ENCODE measurements at places on chromosomes 2 and 18.

GRCh38 chr2:177393203-177393755 is 706 bp downstream of the AGPS start:
- peak; percentile 15 for DNase-seq

GRCh38 chr2:102144128-102144527 is 1.6 kb downstream of the IL1R1 start:
- no peak for DNase-seq

- DNase-seq: no peak
These were observed 263.0 kb downstream of the EIPR1 start for GRCh38 chr2:3114406-3115185.

DNA sequence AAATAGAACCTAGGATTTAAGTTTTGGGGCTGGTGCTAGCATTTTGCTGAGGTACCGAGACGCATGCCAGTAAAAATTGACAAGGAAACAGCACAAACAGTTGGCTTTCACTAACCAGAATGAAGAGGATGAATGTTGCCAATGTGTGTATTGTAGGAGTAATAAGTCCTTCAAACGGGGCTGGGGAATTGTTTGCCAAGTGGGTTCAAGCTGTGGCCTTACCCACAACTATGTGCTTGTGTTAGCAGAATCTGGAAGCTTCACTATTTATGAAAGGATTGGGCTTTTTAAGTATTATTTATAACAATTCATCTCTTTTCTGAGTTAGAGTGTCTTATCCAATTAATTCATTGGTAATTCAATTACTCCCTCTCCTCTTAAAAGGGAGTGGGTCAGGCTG is 15.0 kb upstream of the KIF5C start:
- no peak for DNase-seq

- DNase-seq: peak; percentile 60
These were observed 848 bp downstream of the TMSB10 start for GRCh38 chr2:84906108-84906899.

DNA sequence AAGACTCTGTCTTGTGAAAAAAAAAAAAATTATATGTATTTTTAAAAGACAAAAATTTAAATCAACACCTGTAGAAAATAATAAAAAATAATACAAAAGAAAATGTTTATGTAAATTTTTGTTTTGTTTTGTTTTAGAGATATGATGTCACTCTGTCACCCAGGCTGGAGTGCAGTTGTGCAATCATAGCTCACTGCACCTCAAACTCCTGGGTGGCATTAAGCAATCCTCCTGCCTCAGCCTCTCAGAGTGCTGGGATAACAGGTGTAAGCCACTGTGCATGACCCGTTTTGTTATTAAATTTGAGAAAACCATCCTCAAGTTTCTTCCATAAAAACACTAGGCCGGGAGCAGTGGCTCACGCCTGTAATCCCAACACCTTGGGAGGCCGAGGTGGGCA is 56.2 kb upstream of the B3GNT7 start:
- DNase-seq: no peak

- DNase-seq: no peak
These were observed 34.1 kb downstream of the CDC42EP3 start for GRCh38 chr2:37637190-37637860.

DNA sequence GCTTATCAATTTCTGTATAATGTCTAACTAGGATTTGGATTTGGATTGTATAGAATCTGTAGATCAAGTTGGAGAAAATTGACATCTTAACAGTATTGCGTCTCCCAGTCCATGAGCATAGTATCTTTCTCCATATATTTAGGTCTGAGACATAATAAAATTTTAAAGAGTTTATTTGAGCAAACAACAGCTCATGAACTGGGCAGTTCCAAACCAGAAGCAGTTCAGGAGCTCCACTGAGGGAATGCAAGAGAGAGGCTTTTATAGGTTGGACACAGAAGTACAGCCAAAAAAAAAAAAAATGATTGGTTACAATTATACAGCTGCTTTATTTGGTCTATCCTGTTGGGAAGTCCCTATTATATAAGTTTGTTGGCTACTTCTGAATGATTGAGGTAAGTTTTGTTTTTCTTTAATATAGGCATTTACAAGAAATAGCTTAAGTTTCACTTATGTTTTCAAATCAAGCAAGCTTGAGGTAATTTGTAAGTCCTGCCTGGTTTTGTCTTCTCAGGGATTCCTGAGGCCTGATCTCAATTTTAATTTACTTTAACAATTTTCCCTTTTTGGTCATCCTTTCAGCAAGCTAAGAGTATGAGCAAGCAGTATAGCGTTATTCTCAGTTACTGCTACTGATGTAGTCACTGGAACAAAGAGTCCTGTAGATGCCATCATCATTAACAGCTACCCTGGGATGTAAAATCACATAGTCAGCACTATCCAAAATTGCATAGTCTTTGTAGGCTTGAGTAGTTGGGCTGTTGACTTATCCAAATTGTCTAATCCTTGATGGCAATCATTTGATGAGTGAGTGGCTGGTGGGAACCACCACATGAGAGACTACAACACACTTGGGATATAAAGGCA is 27.5 kb upstream of the RUFY4 start:
- no peak for DNase-seq

GRCh38 chr18:52570975-52571374 is 231.0 kb downstream of the DCC start:
- no peak for DNase-seq

GRCh38 chr18:8726963-8727705 is 21.8 kb downstream of the MTCL1 start:
- no peak for DNase-seq

DNA sequence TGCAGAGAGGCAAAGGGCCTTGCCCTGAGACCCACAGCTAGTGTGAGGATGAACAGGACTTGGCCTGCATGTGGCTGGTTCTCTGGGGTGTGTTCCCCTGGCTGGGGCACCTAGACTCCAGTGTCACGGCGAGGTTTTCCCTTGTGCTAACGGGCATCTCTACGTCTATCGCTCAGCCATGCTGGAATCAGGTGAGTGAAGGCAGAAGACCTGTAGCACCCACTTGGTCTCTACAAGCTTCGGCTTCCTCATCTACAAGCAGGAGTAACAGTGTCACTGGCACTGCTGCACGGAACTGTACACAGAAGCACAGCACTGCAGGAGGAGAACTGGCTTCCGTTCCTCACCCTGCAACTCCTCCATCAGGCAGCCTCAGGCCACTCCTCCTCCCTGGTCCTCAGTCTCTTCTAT is 30.6 kb downstream of the HS1BP3 start:
- no peak for DNase-seq

DNA sequence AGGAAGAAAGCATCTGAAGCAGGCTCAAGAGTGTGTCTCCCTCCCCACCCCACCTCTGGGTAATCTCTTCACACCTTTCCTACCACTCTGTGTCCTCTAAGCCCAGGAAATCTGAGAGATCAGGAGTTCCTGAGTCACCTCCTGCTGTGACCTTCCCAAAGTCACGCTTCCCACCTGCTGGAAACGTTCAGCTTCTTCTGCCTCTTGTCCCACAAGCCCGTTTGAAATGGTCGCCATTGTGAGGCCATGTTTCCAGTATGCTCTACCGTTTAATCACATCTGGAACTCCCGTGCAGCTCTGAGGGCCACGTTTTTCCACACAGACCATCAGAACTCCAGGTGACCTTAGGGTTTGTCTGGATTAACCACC is 25.9 kb downstream of the GREB1 start:
- no peak for DNase-seq

DNA sequence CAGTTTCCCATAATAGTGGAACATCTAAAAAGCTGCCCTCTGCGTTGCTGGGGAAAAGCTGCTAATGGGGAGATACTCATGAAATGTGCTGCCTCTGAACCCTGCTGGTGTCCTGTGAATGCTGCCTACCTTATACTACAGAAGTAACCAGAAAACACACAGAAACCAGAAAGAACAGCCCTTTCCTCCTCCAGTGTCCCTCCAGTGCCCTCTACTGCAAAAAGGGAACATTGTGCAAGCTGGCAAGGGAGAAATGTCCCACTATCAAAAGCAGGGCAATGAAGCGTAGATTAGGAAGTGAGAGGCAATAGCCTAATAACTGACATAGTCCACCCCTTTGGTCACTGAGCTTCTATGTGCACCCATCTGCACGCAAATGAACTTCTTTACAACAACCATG is 162.7 kb upstream of the ETAA1 start:
- DNase-seq: no peak

- no peak for DNase-seq
These were observed 152.9 kb downstream of the PXDN start for GRCh38 chr2:1591461-1591770.

GRCh38 chr2:54714996-54715395 is 8.5 kb upstream of the EML6 start:
- DNase-seq: no peak

DNA sequence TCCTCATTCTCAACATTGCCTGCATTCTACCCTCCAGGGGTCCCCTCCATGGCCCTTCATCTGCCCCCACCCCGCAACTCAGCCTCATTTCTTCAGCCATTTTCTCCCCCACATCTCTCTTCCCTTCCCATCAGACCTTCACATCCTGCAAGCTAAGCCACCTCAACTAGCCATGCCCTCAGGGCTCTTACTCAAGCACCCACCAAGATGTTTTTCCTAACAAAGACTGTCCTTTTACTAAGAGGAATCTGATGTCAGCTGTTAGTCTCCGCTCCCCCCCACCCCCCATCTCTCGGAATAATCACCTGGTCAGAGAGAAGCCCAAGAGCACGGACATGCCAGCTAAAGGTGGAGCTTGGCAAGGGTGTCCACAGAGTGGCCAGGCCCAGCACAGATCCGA is 4.7 kb upstream of the CAPN10 start:
- DNase-seq: no peak

DNA sequence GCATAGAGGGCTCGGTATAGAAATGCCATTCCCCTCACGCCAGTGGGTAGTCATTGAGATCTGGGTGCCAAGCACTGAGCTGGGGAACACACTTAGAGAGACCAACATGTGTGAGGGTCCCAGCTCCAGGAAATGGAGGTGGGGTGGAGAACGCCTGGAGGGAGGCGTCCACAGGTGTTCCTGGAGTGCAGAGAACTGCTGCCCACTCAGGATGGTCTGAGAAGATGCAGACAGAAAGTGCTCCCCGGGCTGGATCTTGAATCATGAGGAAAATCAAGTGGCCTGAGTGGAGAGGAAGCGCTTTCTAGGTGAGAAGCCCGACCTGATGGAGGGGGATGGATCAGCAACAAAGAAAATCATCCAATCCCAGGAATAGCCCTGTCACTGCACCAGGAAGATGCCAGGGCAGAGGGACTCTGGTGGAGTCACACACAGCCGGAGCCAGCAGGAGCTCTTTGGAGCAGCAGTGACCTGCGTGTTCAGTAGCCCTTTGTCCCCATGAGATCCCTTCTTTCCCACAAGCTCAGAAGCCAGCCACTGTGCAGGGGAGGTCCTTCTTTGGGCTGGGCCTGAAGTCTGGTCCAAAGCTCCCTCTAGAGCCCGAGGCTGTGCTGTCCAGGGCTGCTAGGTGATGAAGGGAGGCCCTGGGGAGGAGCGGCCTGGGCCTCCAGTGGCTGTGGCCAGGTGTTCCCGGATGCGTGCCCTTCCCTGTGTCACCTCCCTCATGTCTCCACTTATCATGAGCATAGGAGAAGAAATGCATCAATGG is 112.3 kb downstream of the RNF144A start:
- DNase-seq: no peak

All from stimulated activated CD4-positive, alpha-beta T cell treated with anti-CD3 and anti-CD28 coated beads, Interleukin-4, amount 100 ng/mL, for 24 hours (primary cell).